GM23248 (cell line): ENCODE measurements at places on chromosomes 4 and X. TPM values are rescaled to one million over a fixed set of nuclear protein-coding genes. Genes with fewer than 3 reads are reported as not detected.

WWC2 gene
- 31.0 and 33.2 TPM in 2 replicates for total RNA-seq

ARSJ gene
- total RNA-seq = 31.7 and 32.2 TPM in 2 replicates

GLRA3 gene
- total RNA-seq = not detected in 2 replicates

CSAG1 gene
- total RNA-seq = not detected in 2 replicates

TMEM31 gene
- total RNA-seq = not detected in 2 replicates

ZCCHC13 gene
- not detected in 2 replicates for total RNA-seq

SSX2 gene
- total RNA-seq = not detected in 2 replicates

MMRN1 gene
- not detected in 2 replicates for total RNA-seq

YIPF7 gene
- total RNA-seq = not detected in 2 replicates

PPARGC1A gene
- total RNA-seq = not detected in 2 replicates

BEND4 gene
- total RNA-seq = not detected in 2 replicates

NUDT10 gene
- 1.9 TPM in 1 of 2 replicates, not detected in the other for total RNA-seq

WAS gene
- total RNA-seq = not detected in 2 replicates

ASMT gene
- total RNA-seq = not detected in 2 replicates

PAGE1 gene
- total RNA-seq = not detected in 2 replicates

OR13H1 gene
- not detected in 2 replicates for total RNA-seq

XK gene
- total RNA-seq = not detected in 2 replicates

CXCL3 gene
- not detected in 2 replicates for total RNA-seq

UGT2B10 gene
- not detected in 2 replicates for total RNA-seq

NXF2B gene
- not detected in 2 replicates for total RNA-seq

FREM3 gene
- not detected in 2 replicates for total RNA-seq

PTPN13 gene
- 42.7 and 43.2 TPM in 2 replicates for total RNA-seq

GYG2 gene
- 0.38 and 0.43 TPM in 2 replicates for total RNA-seq

SHISA3 gene
- total RNA-seq = 0.65 TPM in 1 of 2 replicates, not detected in the other

VEGFC gene
- total RNA-seq = 41.6 and 56.3 TPM in 2 replicates

TCP11X2 gene
- total RNA-seq = not detected in 2 replicates

TMEM131L gene
- 5.7 and 11.1 TPM in 2 replicates for total RNA-seq

SLC10A4 gene
- total RNA-seq = not detected in 2 replicates

RGN gene
- 1.6 and 6.2 TPM in 2 replicates for total RNA-seq

GSX2 gene
- total RNA-seq = not detected in 2 replicates
